ENCODE measurements at places on chromosomes 1 and 21.

- no peak for DNase-seq
Observed at GRCh38 chr1:228365271-228366061, 41.2 kb downstream of the TRIM11 start.

DNA sequence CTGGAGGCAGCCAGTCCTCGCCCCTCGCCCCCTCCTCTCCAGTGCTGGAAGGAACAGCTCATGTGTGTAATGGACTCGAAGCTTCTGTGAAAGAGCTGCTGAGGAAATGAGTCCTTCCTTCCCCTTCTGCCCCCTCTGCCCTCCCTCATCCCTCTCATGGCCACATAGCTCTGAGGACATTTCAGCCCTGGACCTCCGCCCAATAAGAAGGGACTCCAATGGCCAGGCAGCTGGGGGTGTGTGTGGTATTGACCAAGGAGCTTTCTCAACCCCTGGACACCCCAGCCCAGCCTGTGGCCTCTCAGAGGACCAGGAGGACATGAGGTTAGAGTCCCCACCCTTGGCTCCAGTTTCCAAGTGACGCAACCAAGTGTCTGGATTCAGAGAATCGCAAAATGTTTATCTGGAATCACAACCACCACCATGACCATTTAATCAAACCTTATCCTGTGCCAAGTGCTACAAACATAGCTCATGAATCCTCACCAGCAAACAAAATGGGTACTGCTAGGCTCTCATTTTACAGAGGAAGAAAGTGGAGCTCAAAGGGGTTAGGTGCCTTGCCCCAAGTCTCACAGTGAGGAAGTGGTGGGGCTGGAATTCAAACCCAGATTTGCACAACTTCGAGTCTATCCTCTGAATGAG lies 47.8 kb upstream of the ECE1 start:
- DNase-seq: no peak

DNA sequence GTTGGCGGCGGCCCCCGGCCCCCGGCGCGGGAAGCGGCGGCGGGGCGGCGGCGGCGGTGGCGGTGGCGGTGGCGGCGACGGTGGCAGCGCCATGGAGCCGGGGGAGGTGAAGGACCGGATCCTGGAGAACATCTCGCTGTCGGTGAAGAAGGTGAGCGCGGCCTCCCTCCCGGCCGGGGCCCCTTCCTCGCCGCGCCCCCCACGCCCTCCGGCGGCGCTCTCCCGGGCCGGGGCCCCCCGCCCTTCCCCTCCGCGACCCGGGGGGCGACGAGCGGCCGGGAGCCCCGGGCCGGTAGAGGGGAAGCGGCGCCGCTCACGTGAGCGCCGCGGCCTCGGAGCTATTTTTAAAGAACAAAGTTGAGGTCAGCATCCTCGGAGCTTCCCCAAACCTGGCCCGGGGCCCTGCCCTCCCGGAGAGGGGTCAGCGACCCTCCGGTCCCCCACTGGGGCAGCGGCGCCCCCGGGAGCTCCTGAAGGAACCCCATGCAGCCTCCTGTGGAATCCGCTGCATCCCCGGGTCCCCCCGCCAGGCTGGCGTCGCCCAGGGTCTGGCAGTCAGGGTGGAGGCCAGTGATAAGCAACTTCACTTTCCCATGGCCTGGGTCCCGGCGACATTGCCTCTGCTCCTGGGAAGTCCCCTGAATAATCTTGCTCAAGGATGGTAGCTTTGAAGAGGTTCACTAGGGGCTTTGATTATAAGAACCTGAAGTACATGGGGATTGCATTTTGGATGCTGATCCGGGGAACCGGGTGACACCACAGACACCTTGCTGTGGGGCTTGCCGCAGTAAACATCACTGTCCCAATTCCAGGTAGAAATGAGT lies 560 bp downstream of the PLEKHM2 start:
- peak; percentile 52 for DNase-seq

DNA sequence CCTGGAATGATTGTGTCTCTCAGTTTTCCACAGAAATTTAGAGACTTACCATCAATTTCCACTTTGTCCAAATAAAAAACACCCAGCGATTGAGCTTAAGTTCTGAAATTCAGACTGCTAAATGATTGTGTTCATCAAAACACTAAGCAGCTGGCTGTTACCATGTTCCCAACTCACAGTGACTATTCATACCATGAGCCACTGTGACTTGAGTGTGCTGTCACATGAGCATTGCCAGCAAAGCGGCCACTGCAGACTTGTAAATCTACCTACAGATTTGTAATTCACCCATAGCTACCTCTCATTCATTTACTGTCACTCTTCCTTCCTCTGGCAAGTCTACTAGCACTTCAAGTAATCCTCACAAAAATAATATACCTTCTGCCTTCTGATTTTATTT lies 17.2 kb upstream of the PRKAB2 start:
- no peak for DNase-seq

- no peak for DNase-seq
Observed at GRCh38 chr1:203475012-203475981, at the start of gene PRELP. Gene PRELP (plus strand): TSS chr1:203475806. CDS start chr1:203483185, 7,379 bp downstream.

GRCh38 chr1:223180731-223181321 lies 37.8 kb upstream of the TLR5 start:
- no peak for DNase-seq

- no peak for DNase-seq
Observed at GRCh38 chr1:40050863-40051262, 10.3 kb downstream of the CAP1 start.

GRCh38 chr1:112708489-112708888 lies 1.6 kb upstream of the RHOC start:
- DNase-seq: no peak

- DNase-seq: peak; percentile 38
Observed at GRCh38 chr1:2148691-2149090, 45.9 kb downstream of the FAAP20 start.

DNA sequence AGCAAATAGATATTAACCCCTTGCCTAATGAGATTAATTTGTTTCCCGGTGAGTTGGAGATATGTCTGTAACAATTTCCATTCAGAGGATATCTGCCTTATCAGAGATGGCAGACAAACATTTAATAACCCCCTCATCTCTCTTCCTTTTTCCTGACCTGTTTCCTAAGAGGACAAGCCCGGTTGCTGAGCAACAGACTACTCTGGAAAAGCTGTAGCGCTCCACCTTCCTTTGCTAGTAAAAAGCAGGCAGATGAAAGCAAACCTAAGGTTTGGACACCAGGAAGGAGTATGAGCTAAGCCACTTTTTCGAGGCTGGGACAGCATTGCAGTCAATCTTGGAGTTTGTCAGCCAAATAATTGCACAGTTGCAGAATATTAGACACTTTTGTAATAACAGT lies 82.4 kb downstream of the RGS21 start:
- no peak for DNase-seq

GRCh38 chr1:227759341-227760300 lies 24.4 kb downstream of the SNAP47 start:
- DNase-seq: no peak

DNA sequence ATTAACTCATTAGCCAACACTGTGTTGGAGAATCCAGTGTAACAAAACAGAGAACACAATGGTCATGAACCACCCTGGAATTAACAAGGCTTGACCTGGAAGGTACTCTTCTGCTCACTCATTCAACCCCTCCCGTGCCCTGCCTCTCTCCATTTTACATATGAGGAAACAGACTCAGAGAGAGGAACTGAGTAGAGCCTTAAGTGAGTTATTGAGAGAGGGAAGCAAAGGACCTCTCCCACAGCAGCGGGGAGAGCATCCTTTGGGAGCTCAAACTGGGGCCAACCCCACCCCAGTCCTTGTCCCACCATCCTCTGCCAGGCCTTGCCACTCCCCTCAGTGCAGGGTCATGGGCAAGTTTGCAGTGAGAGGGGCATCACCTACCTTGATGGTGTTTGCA lies 1.4 kb downstream of the S100A12 start:
- DNase-seq: no peak

GRCh38 chr1:109163551-109163950 lies 49.6 kb downstream of the ELAPOR1 start:
- no peak for DNase-seq

DNA sequence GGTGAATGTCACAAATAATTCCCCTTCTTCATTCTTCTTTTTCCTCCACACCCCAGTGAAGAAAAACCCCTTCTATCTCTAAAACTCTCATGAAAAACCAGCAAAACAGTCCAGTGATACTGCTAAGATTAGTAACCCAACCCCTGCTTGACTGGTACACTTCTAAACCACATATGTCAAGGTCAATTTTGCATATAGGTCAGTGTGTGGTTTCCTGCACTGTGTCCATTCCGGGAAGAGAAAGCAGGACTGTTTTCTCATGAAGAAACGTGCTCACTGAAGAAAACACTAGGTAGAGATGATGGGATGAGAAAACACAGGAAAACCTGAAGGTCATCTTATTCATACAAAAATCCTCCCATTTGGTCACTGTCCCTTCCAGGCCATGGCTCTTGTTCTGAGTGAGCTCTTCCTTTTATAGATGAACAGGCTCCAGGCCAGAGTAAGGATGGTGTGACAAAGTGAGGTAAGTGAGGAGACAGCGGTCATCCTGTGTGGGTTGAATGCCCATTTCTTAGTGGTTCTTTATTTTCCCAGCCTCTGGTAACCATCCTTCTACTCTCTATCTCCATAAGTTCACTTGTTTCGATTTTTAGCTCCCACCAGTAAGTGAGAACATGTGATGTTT lies 122.7 kb downstream of the FASLG start:
- DNase-seq: no peak

- no peak for DNase-seq
Observed at GRCh38 chr1:110563089-110563488, 43.1 kb downstream of the KCNA2 start.

DNA sequence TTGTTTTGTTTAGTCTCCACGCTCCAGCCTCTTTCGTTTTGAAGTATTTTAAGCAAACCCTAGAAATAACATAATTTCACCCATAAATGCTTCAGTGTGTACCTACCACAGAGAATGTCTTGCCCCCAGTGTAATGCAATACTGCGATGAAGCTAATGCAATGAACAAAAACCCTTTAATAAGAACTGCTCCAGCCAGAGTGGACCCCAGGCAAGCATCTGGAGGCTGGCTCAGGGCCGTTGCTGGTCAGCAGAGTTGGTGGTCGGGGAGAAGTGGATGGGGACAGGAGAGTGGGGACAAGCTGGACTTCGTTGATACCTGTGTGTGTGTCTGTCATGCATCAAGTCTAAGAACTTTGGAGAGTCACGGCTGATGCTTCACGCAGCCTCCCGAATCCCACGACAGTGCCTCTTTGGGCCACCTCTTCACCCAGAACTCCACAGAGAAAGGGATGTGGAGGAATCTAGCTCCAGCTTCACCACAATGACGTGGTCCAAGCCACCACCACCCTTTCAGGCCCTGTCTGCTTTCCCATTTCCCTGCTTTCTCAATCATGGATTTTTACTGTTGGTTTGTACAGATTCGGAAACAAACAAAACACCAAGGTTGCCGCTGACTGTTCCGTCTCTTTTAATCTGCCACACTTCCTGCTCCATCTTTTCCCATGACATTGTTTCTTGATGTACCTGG lies 108.6 kb upstream of the ERRFI1 start:
- DNase-seq: no peak

DNA sequence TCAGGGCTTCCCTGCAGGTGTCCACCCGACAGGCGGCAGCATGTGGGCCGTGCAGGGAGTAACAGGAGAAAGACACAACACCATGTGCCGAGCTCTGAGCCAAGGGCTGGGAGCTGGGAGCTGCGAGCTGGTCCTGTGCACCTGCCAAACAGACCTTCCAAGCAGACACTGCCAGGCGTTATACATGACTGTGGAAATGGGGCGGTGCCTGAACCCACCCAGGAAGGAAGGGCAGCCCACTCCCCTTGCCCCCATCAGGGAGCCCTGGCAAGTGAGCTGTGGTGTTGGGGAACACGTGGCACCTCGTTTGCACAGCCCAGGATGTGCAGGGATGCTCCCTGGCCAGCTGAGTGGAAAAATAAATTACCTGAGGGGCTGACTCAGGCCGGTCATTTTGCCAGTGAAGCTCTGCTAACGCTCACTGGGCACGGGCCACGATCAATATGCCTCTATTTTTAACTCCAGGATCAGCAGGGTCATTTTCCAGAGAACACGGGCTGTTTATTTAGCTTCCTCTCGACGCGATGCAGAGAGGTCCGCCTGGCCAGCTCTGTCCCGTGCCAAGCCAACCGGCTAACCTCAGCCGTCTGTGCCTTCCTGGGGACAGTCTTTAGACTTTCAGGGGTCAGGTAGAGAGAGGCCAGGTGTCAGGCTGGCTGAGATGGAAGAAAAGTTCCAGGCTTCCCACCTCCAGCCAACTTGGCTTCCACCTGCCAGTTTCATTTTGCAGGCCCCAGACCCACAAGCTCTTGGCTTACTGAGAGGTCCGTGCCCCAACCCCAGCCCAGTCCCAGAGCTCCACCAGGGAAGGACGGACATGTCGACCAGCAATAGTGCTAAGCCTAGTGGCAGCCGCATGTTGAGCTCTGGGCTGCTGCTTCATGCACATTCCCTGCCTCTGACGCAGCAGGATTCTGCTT lies 196.7 kb upstream of the VAMP3 start:
- no peak for DNase-seq

GRCh38 chr1:183245357-183245756 lies 59.3 kb downstream of the LAMC2 start:
- no peak for DNase-seq

DNA sequence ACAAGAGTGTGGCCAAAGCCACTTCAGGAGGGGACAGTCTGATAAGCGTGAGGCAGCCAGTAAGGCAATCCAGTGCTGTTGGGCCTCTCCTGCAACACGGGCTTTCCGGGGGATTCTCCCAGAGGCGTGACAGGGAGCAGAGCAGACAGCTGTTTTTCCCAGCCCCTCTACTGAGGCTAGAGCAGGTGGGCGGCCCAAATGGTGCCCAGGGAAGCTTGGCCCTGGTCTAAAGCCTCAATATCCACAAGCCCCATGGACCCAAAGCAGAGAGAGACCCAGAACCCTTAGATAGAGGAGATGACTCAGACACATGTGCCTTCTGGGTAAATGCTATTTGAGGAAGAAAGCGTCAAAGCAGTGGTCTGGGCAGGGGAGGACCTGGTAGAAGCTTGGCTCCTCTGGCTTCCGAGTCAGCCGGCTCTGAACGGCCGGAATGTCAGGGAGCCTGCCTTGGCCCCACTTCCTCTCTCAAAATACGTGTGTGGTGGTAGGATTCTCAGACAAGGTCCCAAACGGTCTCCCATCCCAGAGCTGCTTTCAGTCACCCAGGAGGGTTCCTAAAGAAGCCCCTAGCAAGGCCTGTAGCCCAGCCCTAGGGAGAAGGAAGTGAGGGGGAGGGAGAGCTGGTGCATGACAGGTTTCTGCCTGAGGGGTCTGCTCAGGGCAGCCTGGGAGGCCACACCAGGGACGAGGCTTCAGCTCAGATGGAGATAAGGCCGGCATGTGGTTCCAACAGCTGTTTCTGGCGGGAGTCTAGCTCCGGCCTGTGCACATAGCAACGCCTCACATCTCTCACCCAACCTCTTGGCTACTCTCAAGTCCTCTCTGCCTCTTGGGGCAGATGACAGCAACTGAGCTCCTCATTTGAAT lies 28.8 kb downstream of the PIK3C2B start:
- no peak for DNase-seq

GRCh38 chr1:230249695-230250480 lies 176.2 kb downstream of the PGBD5 start:
- DNase-seq: no peak

GRCh38 chr1:223010582-223011504 lies 132.2 kb downstream of the TLR5 start:
- no peak for DNase-seq
